ENCODE measurements at places on chromosomes 6 and 20. TPM values are rescaled to one million over a fixed set of nuclear protein-coding genes. Genes with fewer than 3 reads are reported as not detected.
A peak's percentile ranks its signal among the peaks of the same experiment; 100 is the strongest.

Gene HRH3
- not detected for total RNA-seq

Gene EIF6
- total RNA-seq: 178 TPM

Gene MEP1A
- not detected for total RNA-seq

GRCh38 chr20:4740774-4741431 lies 19.2 kb downstream of the PRND start:
- DNase-seq: peak; percentile 34

- no peak for DNase-seq
Measured at GRCh38 chr6:81075974-81076373, 676.5 kb downstream of the TENT5A start.

DNA sequence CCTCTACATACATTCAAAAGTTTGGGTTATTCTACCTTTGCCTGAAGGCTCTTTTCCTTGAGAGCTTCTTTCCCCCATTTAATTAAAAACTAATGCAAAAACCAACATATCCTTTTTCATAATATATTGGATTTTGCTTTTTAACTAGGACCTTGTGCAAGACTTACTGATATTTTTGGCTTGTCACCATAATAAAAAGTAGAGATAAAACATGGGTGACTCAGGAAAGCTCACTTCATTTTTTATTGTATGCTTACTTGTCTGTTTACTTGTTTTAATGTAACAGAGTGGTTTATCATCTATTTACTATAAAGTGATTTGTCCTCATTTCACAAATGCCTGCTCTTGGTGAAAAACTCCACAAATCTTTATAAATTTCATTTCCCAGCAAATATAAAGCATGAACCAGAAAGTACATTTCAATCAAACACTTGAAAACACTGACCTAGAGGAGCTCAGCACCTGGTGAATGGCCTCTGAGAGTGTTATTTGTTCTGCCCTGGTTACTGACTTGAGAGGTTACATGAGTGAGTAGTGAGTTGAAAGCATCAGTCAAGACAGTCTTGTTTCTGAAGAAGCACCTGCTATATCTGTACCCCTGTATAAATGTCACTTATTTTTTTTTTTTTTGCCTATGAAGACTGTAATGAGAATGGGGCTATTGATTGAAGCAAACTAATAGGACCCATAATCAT lies 20.8 kb downstream of the ADGRG6 start:
- DNase-seq: no peak

- no peak for DNase-seq
Measured at GRCh38 chr6:32459781-32460424, 20.2 kb downstream of the HLA-DRA start.

- no peak for DNase-seq
Measured at GRCh38 chr6:106448000-106448426, 87.5 kb downstream of the CRYBG1 start.
